NCI-H774 (cell line): ENCODE measurements at places on chromosomes 4 and X.

- no peak for DNase-seq
Observed at GRCh38 chr4:14924076-14924811, 78.0 kb upstream of the CPEB2 start.

DNA sequence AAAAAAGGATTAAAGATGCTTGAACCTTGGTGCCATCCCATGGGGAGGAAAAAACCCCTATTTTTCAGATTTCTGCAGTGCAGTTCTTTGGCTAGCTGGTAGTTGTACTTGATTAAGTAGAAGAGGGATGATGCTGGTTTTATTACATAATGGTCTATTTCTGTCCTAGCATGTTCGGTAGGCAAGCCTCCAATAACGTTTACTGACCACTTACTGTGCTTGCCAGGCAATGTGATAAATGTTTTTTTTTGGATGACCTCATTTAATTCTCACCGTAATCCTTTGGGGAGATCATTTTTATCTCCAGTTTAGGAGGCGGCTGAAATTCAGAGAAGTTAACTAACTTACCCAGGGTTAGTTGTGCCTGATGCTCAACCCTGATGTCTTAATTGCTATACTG lies 92.1 kb upstream of the RPA4 start:
- DNase-seq, result no peak

- no peak for DNase-seq
Observed at GRCh38 chrX:51408462-51408861, 75.8 kb downstream of the NUDT10 start.

DNA sequence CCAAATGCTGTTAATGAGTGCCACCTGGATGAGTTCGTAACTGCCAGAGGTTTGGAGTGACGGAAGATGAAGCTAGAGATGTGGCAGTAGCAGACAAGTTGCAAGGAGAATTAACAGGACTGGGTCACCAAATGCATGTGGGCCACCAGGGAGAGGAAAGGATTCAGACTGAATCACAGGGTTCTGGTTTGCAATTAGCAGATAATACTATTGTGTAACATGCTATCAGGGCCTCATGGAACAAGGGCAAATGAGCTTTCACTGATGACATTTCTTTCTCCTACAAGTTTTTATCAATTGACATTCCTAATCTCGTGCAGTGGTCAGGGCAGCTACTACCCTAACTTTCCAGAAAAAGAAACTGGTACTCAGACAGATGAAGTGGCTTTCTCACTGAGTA lies 21.4 kb downstream of the GAB3 start:
- no peak for DNase-seq

DNA sequence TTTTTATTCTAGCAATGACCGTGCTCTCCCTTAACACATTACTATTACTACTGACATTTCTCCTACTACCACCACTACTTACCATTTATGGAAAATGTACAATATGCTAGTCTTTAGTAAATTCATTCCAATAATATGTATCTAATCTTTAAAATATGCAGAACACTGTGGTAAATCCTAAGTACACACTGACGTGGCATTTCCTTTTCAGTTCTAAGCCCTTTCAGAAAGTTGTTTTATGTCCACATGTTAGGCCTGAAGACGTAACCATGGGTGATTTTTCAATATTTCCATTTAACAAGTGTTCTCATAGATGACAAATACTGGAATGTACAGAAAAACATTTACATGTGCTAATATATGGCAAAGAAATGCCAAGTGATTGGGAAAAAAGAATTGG lies 268.6 kb upstream of the SLIT2 start:
- DNase-seq, result no peak
